CD4-positive, alpha-beta memory T cell (primary cell): ENCODE measurements at places on chromosomes 2 and 18.

DNA sequence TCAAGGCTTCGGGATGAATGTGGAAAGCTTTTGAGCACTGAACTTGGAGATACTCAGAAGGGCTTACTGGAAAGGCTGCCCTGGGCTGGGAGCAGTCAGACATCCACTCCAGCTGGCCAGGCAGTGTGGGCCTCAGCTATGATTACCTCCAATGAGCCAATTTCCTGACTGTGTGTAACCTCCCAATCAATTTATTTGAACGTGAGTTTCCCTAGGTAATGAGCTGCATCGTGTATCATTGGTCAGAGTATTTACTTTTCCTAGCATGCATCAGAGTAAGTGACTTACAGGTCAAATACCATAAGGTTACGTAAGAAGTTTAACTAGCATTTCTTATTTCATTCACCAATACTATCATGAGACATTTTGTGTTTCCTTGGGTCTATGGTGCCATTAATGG is 11.0 kb upstream of the CTAGE1 start:
- no peak for DNase-seq

DNA sequence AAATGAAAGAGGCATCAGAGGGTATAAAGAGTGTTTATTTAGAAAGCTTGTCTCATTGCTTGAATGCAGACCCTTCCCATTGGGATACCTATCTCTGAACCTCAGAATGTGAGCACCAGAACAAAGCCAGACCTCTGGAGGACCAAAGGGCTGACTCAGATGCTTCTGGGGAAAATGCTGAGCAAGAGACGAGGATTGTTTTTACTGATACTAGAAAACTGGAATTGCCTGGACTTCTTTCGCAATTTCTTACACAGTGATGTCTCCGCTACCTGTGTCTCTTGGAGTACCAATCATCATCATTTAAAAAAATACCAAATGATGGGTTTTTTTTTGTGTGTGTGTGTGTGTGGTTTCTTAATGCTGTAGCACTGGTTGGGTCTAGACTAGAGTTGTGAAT is 55.6 kb upstream of the CCDC85A start:
- DNase-seq, result no peak

DNA sequence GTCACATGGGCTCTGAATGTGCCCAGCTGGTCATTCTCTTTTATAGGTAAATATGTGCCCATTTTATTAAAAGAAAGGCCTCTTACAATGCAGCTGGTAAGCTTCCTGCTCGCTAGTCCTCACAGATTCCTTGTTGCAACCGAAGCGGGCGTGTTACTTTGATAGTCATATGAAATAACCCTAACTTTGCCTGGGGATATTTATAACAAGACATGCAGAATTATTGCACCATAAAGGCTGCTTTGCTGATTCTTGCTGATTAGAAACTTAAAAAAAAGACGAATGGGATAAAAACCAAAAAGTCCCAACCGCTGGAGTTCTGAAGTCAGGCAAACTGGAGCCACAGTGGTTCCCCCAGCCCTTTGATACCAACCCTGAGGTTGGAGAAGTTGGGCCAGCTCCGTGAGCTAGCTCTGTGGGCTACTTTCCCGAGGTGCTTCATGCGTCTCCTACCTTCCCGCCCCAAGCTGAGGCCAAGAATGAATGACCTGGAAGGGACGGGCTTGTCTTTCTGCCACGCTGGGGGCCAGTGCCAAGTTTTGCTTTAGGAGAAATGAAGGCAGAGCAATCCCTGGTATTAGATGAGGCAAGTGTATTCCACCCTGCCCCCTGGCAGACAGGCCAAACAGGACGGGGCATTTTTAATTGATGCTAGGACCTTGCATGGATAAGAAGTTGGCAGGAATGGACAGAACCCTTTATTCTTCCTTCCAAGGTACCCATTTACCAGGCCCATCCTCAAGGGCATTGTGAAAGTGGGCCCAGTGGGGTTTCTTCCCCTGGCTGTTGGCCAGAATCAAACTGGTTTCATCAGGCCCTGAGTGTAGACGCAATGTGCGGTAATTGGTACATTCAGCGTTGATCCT is 140.4 kb downstream of the KCTD1 start:
- no peak for DNase-seq

- no peak for DNase-seq
Measured at GRCh38 chr2:208103616-208104015, 20.7 kb downstream of the CRYGD start.

GRCh38 chr18:79275992-79276391 is 119.7 kb upstream of the NFATC1 start:
- no peak for DNase-seq

DNA sequence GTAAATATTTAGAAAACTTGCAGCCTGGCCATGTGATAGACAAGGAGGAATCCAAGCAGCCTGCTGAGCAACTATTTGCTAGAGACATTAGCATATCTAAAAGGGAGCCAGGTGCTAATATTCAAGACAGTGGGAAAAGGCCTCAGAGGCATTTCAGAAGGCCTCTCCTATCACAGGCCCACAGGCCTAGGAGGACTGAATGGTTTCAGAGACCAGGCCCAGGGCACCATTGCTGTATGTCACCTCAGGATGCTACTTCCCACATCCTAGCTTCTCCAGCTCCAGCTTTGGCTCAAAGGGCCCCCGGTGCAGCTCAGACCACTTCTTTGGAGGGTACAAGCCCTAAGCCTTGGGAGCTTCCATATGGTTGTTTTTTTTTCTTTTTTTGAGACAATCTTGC is 3.8 kb downstream of the NAT8 start:
- DNase-seq, result no peak

- DNase-seq, result no peak
Measured at GRCh38 chr18:76838182-76838581, 15.8 kb downstream of the ZNF236 start.

DNA sequence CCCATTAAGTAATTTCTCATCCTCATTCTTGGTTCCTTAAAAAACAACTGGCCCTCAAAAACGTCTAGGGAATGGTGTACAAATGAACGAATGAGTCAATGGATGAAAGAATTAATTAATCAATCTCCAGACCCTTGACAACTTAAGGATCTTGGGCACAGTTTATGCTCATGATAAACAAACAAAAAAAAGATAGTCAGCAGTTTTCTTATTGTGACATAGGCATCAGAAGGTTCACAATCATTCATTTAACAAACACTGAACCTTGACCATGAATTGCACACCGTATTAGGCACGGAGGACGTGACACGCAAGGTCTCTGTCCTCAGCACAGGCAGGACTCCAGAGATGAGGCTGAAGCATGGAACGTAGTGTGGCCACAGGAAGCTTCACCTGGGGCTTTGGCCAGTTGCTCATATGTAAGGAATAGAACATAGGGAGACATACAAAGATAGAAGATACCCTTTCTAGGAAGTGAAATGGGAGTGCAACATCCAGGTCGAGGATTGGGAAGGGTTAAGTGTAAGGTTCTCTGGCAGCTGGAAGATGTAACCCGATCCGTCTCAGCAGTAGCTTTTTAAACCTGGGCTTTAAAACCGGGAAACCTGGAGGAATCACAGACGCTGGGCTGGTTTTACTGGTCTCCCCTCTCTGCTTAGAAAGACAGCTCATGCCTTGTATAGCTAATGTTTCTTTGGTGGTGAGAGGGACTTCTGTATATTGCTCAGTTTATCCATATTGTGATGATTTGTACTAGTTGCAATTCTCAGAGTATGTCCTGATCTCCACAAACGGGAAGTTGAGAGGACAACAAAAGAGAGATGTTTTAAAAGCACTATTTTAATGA is 8.9 kb upstream of the LTBP1 start:
- no peak for DNase-seq

GRCh38 chr2:8511868-8512612 is 169.8 kb upstream of the ID2 start:
- no peak for DNase-seq

DNA sequence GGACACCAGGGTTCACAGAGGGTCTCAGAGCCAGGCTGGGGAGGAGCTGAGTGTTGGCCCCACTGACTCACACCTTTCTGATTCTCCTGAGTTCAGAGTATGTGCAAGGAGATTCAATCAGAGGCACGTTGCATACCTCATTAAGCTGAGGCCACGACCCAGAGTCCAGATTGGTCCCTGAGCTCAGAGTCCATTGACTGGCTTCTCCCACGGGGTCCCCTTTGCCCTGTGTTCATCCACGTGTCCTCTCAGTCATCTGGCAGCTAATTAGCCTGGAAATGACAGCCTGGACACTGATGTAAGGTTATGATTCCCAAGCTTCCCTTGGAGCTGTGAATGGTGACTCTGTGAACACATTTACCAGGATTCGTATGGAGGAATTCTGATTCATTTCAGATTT is 267.2 kb downstream of the SH3BP4 start:
- DNase-seq, result no peak

- no peak for DNase-seq
Measured at GRCh38 chr2:1207962-1208510, 205.2 kb upstream of the TPO start.

GRCh38 chr2:96413323-96413722 is 77.8 kb downstream of the NCAPH start:
- DNase-seq, result no peak

DNA sequence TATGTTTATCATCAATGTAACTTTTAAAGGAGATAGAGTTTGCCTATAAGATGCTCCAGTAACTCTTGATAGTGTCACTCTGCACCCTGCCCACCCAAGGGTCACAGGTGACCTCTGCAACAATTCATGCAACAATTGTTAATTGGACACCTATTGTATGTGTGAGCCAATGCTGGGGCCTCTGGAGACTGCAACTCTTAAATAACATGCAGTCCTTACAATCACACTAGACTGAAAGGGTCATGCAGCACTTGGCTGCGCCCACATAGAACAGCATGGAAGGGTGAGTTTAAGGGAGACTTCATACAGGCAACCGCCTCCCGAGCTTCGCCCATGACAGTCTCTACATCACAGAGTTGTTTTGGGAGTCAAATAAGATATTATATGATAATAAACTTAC is 137.1 kb upstream of the TWIST2 start:
- DNase-seq, result no peak

DNA sequence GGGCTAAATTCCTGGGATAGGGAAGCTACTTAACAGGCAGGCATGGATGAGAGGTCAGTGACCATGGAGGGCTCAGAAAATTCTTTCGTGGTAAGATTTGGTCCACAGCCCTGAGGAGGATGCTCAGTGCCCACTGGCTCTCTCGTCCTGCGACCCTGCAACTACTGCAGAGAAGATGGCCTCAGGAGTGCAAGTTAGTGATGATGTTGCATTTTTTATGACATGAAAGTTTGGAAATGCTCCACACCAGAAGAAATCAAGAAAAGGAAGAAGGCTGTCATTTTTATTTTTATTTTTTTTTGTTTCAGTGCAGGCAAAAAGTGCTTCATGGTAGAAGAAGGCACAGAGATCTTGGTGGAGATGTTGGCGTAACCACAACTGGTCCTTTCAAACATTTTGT is 238.6 kb upstream of the PARD3B start:
- DNase-seq, result no peak

DNA sequence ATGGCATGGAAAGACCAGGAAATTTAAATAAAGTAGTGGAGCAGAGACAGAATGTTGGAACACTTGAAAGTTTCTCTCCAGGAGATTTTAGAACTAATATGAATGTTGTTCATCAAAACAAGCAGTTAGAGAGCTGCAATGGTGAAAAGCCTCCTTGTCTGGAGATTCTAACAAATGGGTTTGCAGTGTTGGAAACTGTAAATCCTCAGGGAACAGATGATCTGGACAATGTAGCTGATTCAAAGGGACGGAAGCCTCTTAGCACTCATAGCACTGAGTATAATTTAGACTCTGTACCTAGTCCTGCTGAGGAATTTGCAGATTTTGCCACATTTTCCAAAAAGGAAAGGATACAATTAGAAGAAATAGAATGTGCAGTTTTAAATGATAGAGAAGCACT is 27.7 kb downstream of the AFTPH start:
- no peak for DNase-seq

DNA sequence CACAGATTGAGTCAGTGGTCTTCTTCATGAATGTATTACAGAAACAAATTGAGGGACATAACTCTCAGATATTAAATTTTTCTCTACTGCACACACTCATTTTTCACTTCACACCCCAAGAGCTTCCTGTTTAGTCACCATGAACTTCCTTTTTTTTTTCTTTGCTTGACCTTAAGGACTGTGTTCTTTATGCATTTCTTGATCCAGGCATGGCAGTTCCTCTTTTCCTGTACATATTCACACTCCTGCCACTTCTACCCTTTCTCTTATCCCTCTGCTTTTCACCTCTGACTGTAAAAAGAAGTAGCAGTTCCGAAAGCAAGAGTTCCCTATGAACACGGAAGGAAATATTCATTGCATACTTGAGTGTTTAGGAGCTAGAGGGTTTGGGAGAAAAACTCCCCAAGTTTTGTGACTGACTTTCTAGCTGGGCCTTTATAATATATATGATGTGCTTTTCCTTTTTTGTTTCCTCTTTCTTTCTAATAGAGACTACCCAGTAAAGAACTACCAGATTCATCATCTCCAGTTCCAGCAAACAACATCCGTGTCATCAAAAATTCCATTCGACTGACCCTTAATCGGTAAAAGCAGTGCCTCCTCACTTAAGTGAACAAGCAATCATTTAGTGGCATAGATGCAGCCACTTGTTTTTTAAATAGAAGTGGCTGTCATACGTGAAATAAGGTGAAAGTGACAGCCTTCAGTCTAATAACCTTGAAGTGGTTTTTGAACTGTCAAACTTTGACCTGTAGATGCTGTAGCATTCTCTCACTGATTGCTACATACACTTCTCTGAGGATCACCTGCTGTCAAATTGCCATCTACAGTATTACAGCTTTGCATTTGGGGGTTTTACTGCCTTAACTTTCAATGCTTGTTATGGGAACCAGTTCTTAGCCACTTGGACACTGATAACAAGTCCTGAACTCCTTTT is 40.8 kb downstream of the PAPOLG start:
- no peak for DNase-seq

GRCh38 chr2:5695654-5696403 is 3.6 kb downstream of the SOX11 start:
- no peak for DNase-seq

DNA sequence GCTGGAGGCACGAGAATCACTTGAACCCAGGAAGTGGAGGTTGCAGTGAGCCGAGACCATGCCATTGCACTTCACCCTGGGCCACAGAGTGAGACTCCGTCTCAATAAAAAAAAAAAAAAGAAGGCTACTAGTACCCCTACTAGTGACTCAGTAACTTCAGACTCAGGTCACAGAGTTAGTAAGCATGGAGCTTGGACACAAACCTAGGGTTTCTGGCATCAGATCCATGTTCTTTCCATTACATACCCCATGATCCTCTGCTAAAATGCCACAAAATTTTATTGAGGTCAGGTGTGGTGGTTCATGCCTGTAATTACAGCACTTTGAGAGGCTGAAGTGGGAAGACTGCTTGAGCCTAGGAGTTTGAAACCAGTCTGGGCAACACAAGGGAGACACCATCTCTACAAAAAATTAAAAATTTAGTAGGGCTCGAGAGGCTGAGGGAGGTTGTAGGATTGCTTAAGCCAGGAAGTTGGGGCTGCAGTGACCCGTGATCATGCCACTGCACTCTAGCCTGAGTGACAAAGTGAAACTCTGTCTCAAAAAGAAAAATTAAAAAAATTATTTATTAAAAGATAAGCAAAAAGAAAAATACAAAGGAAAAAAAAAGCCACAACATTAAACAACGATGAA is 45.1 kb downstream of the DHX57 start:
- no peak for DNase-seq

GRCh38 chr2:207064128-207064690 is 101.5 kb downstream of the KLF7 start:
- no peak for DNase-seq

GRCh38 chr2:233209533-233210171 is 41.8 kb upstream of the ATG16L1 start:
- no peak for DNase-seq
